Esophagus squamous epithelium (tissue), 5 donors: ENCODE measurements at places on chromosomes 4 and X. TPM values are rescaled to one million over a fixed set of nuclear protein-coding genes. Genes with fewer than 3 reads are reported as not detected.

DNA sequence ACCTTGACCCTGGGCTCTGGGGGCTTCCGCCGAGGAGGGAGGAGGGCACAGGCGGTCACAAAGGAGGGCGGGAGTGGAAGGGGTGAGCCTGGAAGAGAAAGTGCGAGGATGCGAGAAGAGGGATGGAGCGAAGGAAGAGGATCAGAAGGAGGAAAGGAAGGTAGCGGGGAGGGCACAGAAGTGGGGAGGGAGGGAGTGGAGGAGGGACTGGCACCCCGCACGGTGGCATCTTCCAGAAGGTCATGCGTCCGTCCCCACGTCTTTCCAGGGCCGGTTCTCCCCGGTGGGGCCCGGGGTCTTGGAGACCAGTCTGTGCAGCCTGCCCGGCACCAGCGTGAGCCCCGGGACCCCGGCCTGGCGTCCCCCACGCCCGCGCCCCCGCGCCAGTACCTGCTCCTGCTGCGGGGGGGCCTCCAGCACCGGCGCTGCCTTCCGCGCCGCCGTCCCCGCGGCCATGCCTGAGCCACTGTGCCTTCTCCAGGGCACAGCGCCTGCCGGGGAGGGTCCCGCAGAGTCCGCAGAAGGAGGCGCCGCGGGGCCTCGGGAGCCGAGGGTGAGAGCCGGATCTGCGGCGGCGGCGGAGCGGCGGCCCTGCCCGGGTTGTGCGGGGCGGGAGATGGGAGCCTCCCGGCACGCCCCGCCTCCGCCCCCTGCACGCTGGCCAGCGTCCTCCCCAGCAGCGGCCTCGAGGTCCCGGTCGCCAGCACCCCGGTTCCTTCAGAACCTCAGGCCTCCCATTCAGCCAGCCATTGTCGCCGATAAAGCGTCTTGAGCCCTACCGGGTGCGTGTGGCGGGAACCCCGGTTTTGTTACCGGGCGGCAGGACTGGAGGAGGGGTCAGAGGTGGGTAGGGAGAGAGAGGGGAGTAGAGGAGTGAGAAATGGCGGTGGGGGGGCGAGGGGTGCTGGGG lies at the start of gene RNF175:
Gene RNF175, minus strand, starts transcription at position 618 of the 910 bp plus-strand sequence. Its CDS starts 162 bp downstream, at position 456.
- no peaks in the 10 kb centered on the region for H3K36me3 ChIP-seq
- H3K4me3 ChIP-seq, result peak within 1 kb of the TSS; percentile 40
- H3K27ac ChIP-seq, result no peak within 1 kb of the TSS
- peaks cover 8% of the 10 kb centered on the region for H3K4me1 ChIP-seq
- no peak for DNase-seq
- H3K27me3 ChIP-seq, result no peaks in the 10 kb centered on the region

GRCh38 chr4:67229148-67229547 lies 316.2 kb downstream of the CENPC start:
- no peak overlapping the region for H3K4me3 ChIP-seq
- DNase-seq, result no peak
- no peaks in the 10 kb centered on the region for H3K4me1 ChIP-seq
- H3K36me3 ChIP-seq, result no peaks in the 10 kb centered on the region

DNA sequence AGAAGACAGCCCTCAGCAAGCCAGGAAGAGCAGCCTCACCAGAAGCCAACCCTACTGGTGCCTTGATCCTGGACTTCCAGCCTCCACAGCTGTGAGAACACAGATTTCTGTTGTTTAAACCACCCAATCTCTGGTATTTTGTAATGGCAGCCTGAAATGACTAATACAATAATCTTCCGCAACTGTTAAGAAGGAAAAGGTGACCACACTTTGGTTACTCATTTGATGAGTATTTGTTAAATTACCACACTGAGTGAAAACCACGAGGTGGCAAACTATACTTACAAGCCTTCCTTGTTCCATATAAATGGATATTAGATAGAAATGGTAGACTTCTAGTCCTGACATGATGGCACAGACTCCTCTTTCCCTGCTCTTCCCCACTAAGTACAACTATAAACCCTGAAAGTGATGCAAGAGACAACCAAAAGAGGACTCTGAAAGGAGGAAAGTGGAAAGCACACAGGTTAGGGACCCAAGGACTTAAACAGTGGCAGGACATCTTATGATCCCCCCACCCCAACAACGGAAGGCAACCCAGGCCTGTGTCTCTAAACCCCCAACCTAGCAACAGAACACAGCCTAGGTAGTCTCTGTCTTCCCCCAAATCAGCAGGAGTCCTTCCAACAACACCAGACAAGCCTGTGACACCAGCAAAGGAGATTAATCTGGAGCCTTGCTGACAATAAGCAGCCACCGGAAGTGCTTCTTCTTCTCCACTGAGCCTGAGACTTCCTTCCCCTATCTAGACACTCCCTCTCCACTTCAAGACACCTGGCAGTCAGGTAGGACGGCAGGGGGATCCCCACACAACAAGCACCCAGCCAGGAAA lies 12.3 kb downstream of the ZNF182 start:
- H3K4me1 ChIP-seq, result no peaks in the 10 kb centered on the region
- H3K4me3 ChIP-seq, result no peak overlapping the region
- H3K27ac ChIP-seq, result no peak overlapping the region
- no peaks in the 10 kb centered on the region for H3K36me3 ChIP-seq
- H3K27me3 ChIP-seq, result no peaks in the 10 kb centered on the region

GRCh38 chrX:136199365-136199764 lies 51.8 kb downstream of the MAP7D3 start:
- no peaks in the 10 kb centered on the region for H3K4me1 ChIP-seq
- H3K27me3 ChIP-seq, result no peaks in the 10 kb centered on the region
- peak overlapping the region; percentile 5 for H3K27ac ChIP-seq
- peak overlapping the region; percentile 29 for H3K4me3 ChIP-seq

- H3K36me3 ChIP-seq, result no peaks in the 10 kb centered on the region
- H3K4me1 ChIP-seq, result no peaks in the 10 kb centered on the region
- DNase-seq, result no peak
- no peaks in the 10 kb centered on the region for H3K27me3 ChIP-seq
- H3K27ac ChIP-seq, result no peak overlapping the region
Measured at GRCh38 chr4:35525192-35525978, 718.9 kb downstream of the ARAP2 start.

GRCh38 chr4:147944670-147945260 lies 212.9 kb downstream of the ARHGAP10 start:
- H3K36me3 ChIP-seq, result peaks cover 66% of the 10 kb centered on the region
- H3K27me3 ChIP-seq, result no peaks in the 10 kb centered on the region
- DNase-seq, result no peak
- no peak overlapping the region for H3K4me3 ChIP-seq
- H3K4me1 ChIP-seq, result peaks cover 10% of the 10 kb centered on the region

GRCh38 chr4:71608678-71609071 lies 175.2 kb downstream of the GC start:
- no peak overlapping the region for H3K27ac ChIP-seq
- H3K4me3 ChIP-seq, result no peak overlapping the region
- no peaks in the 10 kb centered on the region for H3K4me1 ChIP-seq
- H3K27me3 ChIP-seq, result no peaks in the 10 kb centered on the region
- DNase-seq, result no peak

DNA sequence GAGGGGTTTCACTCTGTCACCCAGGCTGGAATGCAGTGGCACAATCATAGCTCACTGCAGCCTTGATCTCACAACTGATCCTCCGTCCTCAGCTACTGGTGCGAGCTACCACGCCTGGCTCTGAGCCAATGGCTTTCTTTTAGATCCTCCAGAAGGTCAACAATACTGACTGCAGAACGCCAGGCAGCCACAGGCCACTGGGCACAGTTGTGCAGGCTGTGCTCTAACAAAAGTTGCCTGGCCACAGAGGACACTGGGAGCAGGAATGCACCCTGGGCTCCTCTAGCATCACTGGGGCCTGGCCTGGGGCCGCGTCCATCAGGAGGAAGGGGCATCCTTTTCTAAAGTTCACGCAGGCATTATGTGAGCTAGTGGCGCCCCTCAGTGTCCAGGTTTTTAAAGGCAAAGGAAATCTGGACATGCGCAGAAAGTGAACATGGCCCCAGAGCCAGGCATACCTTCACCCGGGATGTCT lies 14.9 kb upstream of the PORCN start:
- no peak overlapping the region for H3K4me3 ChIP-seq
- H3K27me3 ChIP-seq, result no peaks in the 10 kb centered on the region
- DNase-seq, result no peak
- no peaks in the 10 kb centered on the region for H3K4me1 ChIP-seq

DNA sequence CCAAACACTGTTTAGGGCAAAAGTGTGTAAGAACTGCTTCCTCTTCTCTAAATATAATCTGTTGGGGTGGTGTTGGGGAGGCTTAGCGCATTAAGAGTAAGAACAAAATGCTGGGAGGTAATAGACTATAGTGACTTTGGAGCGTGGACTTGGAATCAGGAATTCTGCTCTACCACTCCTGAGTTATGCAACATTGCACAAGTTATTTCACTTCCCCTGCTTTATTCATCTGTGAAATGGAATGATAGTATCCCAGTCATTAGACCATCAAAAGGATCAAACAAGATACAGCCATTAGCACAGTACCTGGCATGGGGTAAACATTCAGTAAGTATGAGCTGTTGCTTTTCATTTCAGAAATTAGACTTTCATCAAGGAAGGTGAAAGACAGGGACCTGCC lies 58.7 kb downstream of the IGFBP7 start:
- no peaks in the 10 kb centered on the region for H3K36me3 ChIP-seq
- no peaks in the 10 kb centered on the region for H3K27me3 ChIP-seq
- no peak overlapping the region for H3K4me3 ChIP-seq
- H3K4me1 ChIP-seq, result no peaks in the 10 kb centered on the region

- H3K4me3 ChIP-seq, result no peak overlapping the region
- H3K4me1 ChIP-seq, result no peaks in the 10 kb centered on the region
- no peak for DNase-seq
- no peaks in the 10 kb centered on the region for H3K36me3 ChIP-seq
- H3K27ac ChIP-seq, result no peak overlapping the region
Measured at GRCh38 chr4:187491286-187491685, 504.3 kb upstream of the ZFP42 start.

DNA sequence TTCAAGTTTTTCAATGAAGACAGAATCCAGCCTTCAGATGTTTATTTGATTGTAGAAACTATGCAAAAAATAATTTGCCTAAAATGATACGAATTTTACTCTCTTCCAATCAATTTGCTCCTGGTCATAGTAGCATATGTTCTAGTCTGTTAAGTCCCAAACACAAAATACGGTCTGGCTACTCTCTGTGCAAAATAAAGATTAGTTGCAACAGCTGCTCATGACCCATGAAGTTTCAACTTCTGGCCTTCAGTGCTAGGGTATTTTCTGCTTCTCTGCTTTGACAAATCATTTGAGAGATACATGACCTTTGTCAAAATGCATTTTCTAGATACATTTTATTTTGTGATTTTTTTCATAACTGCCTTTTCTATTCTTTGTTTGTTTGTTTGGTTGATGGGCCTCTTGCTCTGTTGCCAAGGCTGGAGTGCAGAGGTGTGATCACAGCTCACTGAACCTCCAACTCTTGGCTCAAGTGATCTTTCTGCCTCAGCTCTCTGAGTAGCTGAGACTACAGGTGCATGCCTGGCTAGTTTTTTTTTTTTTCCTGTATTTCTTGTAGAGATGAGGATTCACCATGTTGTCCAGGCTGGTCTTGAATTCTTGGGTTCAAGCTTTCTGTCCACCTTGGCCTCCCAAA lies 55.2 kb downstream of the TACR3 start:
- H3K36me3 ChIP-seq, result no peaks in the 10 kb centered on the region
- no peak overlapping the region for H3K4me3 ChIP-seq
- H3K27me3 ChIP-seq, result no peaks in the 10 kb centered on the region
- no peak overlapping the region for H3K27ac ChIP-seq
- no peak for DNase-seq

- no peaks in the 10 kb centered on the region for H3K4me1 ChIP-seq
- H3K4me3 ChIP-seq, result no peak overlapping the region
- H3K27ac ChIP-seq, result no peak overlapping the region
Measured at GRCh38 chr4:69044247-69044646, 52.0 kb upstream of the UGT2B7 start.

GRCh38 chr4:17599826-17600225 lies 14.6 kb upstream of the MED28 start:
- no peak overlapping the region for H3K4me3 ChIP-seq
- H3K27ac ChIP-seq, result no peak overlapping the region
- no peak for DNase-seq
- H3K36me3 ChIP-seq, result peaks cover 4% of the 10 kb centered on the region

DNA sequence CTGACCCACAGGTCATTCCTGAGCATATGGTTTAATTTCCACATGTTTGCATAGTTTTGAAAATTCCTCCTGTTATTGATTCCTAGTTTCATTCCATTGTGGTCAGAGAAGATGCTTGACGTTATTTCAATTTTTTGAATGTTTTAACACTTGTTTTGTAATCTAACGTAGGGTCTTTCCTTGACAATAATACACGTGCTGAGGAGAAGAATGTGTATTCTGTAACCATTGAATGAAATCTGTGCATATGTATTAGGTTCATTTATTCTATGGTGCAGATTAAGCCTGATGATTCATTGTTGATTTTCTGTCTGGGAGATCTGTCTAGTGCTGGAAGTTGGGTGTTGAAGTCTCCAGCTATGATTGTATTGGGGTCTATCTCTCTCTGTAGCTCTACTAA lies 486.4 kb upstream of the RPS6KA3 start:
- no peaks in the 10 kb centered on the region for H3K27me3 ChIP-seq
- H3K4me3 ChIP-seq, result no peak overlapping the region
- H3K36me3 ChIP-seq, result no peaks in the 10 kb centered on the region
- DNase-seq, result no peak
- no peaks in the 10 kb centered on the region for H3K4me1 ChIP-seq

- no peaks in the 10 kb centered on the region for H3K4me1 ChIP-seq
- no peak overlapping the region for H3K4me3 ChIP-seq
- no peaks in the 10 kb centered on the region for H3K27me3 ChIP-seq
- DNase-seq, result no peak
- no peak overlapping the region for H3K27ac ChIP-seq
Measured at GRCh38 chrX:111007238-111007637, 88.8 kb upstream of the PAK3 start.

DNA sequence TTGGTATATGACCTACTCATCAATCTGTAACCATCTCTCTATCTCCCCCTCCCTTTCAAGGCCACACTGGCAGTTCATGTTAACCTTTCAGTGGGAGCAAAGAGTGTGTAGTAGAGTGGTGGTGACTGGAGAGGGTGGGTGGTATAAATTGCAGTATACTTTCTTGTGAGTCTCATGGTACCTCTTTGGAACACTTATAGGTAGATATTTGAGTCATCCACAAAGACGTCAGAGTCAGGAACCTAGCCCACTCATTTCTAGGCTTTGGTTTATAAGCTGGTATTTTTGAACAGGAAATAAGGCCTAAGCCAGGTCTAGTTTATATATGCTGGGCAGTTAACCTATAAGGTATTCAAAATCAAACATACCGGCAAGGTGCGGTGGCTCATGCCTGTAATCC lies 36.3 kb downstream of the RLIM start:
- peaks cover 3% of the 10 kb centered on the region for H3K36me3 ChIP-seq
- no peaks in the 10 kb centered on the region for H3K27me3 ChIP-seq
- H3K4me1 ChIP-seq, result no peaks in the 10 kb centered on the region

CABS1 gene
- total RNA-seq, result not detected

IGSF1 gene
- total RNA-seq, result not detected

CT45A1 gene
- total RNA-seq, result not detected

PPEF2 gene
- 0.04 TPM for total RNA-seq

GPC3 gene
- 1.7 TPM for total RNA-seq

INPP4B gene
- total RNA-seq, result 14.3 TPM

TLL1 gene
- 0.57 TPM for total RNA-seq

CDS1 gene
- 32.9 TPM for total RNA-seq

RAB28 gene
- total RNA-seq, result 19.5 TPM

LRCH2 gene
- total RNA-seq, result 3.8 TPM

CXCL5 gene
- not detected for total RNA-seq

UPF3B gene
- total RNA-seq, result 2.8 TPM

OTC gene
- total RNA-seq, result 0.15 TPM

MORC4 gene
- 12.5 TPM for total RNA-seq

NAP1L5 gene
- total RNA-seq, result 2.7 TPM
